ENCODE measurements at places on chromosomes 13 and 19.

- no peak for DNase-seq
Observed at GRCh38 chr19:954672-955494, 29.0 kb downstream of the ARID3A start.

DNA sequence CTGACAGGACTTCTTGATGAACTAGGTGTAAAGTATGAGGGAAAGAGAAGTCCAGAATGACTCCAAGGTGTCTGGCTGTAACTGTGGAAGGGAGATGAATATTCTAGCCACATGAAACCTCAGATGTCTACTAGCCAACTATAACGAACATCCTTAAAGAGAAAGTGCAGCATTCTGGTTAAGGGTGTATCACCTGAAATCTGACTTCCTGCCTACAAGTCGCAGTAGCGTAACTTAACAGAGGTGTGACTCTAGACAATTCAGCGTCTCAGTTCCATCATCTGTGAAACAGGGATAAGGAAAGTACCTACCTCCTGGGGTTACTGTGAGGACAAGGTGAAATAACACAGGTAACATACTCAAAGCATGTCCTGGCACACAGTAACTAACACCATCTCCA lies 145.7 kb upstream of the FBXL3 start:
- no peak for DNase-seq

GRCh38 chr13:25827831-25828465 lies 223.9 kb downstream of the SHISA2 start:
- no peak for DNase-seq

GRCh38 chr13:24630851-24631620 lies 49.2 kb upstream of the ATP12A start:
- DNase-seq, result no peak
